ENCODE measurements at places on chromosomes 16 and 17. TPM values are rescaled to one million over a fixed set of nuclear protein-coding genes. Genes with fewer than 3 reads are reported as not detected.

The CPHXL2 gene
- not detected for total RNA-seq

The HIGD1B gene
- not detected for total RNA-seq

The JPH3 gene
- total RNA-seq = not detected

The RAB37 gene
- 0.27 TPM for total RNA-seq

The HBM gene
- total RNA-seq = not detected

The TBC1D16 gene
- total RNA-seq = 42.9 TPM

The MGAT5B gene
- total RNA-seq = 1.4 TPM

The PRAC2 gene
- total RNA-seq = not detected

The SLC47A1 gene
- 3.4 TPM for total RNA-seq

The ALOXE3 gene
- not detected for total RNA-seq

The FZD2 gene
- 1.7 TPM for total RNA-seq

The PRSS36 gene
- 0.09 TPM for total RNA-seq

The SYCE1L gene
- total RNA-seq = 2.7 TPM

The SLC13A2 gene
- total RNA-seq = not detected

The PLCD3 gene
- 15.6 TPM for total RNA-seq

The TNFRSF17 gene
- not detected for total RNA-seq

The SLFN12L gene
- total RNA-seq = not detected

The CHST4 gene
- total RNA-seq = not detected

The CTF1 gene
- 0.09 TPM for total RNA-seq

The NPIPA7 gene
- total RNA-seq = 0.09 TPM

The CES5A gene
- not detected for total RNA-seq

The TRIM16 gene
- total RNA-seq = 57.1 TPM

The CRHR1 gene
- not detected for total RNA-seq

The TP53TG3F gene
- total RNA-seq = not detected

The NUP85 gene
- total RNA-seq = 49.8 TPM

The KRTAP4-9 gene
- not detected for total RNA-seq

The CDR2 gene
- total RNA-seq = 45.0 TPM

The CNGB1 gene
- not detected for total RNA-seq

The EVPLL gene
- not detected for total RNA-seq

The PPY gene
- not detected for total RNA-seq

The MAPK8IP3 gene
- total RNA-seq = 46.4 TPM

The KRTAP9-9 gene
- total RNA-seq = not detected

The SPNS2 gene
- 4.6 TPM for total RNA-seq

The HBA2 gene
- total RNA-seq = not detected

The TUFM gene
- 160 TPM for total RNA-seq

The CCDC92B gene
- total RNA-seq = not detected

The KRTAP3-2 gene
- not detected for total RNA-seq

The FOXF1 gene
- total RNA-seq = 0.66 TPM

The TRIM37 gene
- 45.6 TPM for total RNA-seq
